ENCODE measurements at places on chromosomes 3 and 15. TPM values are rescaled to one million over a fixed set of nuclear protein-coding genes. Genes with fewer than 3 reads are reported as not detected.

GRCh38 chr3:158747417-158747816 lies 15.2 kb upstream of the RARRES1 start:
- no peak for DNase-seq

Gene UNC13C
- total RNA-seq = 18.8 TPM

Gene TIGIT
- total RNA-seq = not detected

GRCh38 chr3:125045965-125046364 lies 9.8 kb downstream of the HEG1 start:
- no peak for DNase-seq

GRCh38 chr15:79957741-79958140 lies 13.3 kb downstream of the BCL2A1 start:
- DNase-seq = no peak

Gene XPC
- 9.8 TPM for total RNA-seq

DNA sequence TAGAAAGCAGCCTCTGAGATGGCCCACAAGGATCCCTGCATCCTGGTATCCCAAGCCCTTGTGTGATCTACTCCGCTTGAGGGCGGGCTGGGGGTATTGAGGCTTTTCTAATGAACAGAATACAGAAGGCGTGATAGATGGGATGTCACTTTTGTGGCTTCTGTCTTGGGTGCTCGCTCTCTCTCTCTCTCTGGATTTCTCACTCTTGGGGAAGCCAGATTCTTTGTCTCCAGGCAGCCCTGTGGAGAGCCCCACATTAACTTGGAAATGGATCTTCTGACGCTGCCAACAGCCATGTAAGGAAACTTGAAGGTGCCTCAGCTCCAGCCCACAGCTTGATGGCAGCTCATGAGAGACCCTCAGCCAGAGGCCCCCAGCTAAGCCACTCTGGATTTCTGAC lies 26.9 kb upstream of the SEC62 start:
- no peak for DNase-seq

DNA sequence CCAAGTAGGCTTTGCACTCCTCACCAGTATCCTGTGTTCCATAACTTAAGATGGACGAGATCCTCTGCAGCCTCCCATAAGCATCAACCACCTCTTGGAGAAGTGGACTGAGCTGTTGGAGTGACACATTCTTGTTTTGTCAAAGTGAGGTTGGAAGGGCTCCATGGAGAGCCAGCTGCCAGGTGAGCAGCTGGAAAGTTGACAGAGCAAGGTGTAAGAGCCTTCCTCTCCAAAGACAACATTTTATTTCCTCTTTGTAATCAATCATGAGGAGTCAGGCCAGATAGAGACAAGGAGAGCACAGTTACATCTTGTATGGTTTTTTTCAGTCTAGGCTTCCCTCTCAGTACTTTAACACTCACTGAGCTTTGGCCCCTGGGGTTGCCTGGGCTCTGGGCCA lies 5.1 kb downstream of the ABI3BP start:
- DNase-seq = no peak

DNA sequence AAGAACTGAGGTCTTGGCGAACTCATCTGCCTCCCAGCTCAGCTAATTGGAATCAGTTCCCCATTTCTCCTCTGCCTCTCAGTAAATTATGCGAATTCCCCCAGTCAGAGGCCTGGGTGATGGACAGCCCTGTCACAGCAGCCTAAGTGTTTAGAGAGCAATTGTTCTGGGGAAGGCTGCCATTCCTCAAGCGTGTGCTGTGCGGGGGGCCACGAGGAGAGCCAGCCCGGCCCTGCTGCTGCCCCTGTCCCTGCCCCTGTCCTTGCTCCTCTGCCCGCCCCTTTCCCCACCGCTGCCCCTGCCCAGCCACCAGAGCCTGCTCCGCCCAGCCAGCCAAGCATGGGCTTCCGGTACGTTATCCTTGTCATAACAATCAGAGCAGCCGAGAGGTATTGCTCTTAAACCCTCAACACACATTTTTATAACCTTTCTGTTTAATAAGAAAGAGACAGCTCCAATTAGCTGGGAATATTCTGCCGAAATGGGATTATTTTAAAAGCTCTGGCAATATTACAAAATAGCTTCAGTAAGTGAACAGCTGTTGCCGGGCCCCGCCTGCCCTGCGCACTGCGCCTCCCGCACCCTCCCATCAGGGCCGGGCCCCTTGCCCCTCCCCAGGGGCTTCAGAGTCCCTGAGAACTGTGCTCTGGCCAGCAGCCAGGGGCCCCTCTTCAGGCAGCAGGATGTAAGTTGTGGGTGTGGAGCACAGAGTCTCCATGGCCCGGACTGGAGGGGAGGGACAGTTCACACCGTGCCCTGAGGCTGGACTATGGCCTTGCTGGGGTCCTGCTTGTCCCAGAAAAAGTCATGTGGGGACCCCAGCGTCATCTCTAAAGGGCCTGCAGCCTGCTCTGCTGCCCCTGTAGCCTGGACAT lies 12.4 kb upstream of the CACNA2D2 start:
- DNase-seq = no peak

GRCh38 chr3:180223268-180223667 lies 186.5 kb upstream of the PEX5L start:
- no peak for DNase-seq

DNA sequence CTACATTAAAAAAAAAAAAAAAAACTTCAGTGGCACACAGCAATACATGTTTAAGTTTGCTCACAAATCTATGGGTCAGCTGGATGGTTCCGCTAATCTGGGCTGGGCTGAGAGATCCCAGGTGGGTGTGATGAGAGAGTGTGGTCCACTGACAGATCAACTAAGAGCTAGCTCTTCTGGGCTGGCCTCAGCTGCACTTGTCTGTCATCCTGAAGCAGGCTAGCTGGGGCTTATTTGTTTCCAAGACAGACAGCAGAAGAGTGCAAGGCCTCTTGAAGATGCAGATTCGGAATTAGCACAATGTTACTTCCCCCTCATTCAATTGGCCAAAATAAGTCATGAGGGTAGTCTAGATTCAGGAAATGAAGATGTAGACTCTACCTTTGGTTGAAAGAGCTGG lies 56.5 kb downstream of the SIDT1 start:
- DNase-seq = no peak

DNA sequence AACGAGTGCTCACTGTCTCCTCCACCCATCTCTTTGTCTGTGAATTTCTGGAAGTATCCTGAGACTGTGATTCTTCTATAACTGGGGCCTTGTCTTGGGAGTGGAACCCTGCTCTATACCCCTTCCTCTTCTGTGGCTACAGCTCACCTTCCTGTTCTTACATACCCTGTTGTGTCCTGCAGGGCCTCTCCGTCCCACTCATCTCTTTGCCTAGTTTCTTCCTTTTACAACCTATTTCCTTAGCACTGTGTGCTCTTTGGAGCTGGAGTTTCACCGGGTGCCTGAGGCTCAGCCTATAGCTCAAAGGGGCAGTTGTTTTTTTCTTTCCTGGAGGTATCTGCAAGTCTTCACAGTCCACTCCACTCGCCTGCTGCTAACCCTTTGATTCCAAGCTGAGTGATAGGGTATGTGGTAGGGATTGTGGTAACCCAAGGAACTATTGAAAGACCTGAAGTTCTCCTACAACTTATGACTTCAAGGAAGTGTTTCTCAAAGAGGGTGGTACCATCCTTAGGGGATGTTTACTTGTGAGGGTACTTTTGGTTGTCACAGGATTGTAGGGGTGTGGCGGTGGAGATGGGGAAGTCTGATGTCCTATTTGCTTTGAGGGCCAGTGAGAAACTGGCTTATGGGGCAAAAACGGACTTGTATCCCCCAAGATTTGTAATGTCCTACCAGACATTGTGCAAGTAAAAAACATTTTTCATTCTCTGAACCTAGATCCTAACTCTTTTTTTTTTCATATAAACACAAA lies 66.6 kb upstream of the ARL8B start:
- no peak for DNase-seq

Gene RAD18
- 11.8 TPM for total RNA-seq

GRCh38 chr15:80536716-80537115 lies 132.5 kb downstream of the ARNT2 start:
- no peak for DNase-seq

All from frontal cortex (tissue), 4 donors.